OCI-LY7 (cell line): ENCODE measurements at places on chromosomes 7 and 10.

DNA sequence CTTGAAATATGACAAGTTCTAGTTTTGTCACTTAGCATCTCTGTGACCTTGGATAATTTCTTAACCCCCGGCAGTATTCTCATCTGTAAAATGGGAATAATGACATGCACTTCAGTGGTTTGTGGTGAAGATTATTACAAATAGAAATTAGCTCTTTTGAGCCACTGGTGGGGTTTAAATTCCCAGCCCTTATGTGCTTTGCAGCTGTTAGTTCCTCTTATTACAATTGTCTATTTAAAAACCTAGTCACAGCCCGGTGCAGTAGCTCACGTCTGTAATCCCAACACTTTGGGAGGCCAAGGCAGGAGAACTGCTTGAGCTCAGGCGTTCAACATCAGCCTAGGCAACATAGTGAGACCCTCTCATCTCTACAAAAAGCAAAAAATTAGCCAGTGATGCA, 30.1 kb downstream of the CAV1 start:
- no peak for DNase-seq

DNA sequence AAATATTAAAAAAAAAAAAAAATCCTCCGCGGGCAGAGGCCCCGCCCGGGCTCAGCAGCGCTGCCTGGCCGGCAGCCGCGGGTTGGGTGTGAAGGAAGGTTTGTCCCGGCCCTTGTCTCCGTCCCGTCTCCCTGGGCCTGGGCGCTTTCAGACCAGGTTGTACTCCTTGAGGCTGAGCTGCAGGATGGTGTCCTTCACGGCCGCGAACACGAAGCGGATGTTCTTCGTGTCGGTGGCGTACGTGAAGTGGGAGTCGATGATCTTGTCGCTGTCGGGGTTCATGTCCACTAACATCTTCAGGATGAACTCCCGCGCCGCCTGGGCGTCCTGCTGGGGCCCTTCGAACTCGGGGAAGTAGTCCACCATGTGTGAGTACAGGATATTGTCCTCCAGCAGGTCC, 123.7 kb upstream of the KCTD7 start:
- no peak for DNase-seq

- DNase-seq = no peak
Measured at GRCh38 chr10:110802090-110802489, 69.6 kb upstream of the PDCD4 start.

DNA sequence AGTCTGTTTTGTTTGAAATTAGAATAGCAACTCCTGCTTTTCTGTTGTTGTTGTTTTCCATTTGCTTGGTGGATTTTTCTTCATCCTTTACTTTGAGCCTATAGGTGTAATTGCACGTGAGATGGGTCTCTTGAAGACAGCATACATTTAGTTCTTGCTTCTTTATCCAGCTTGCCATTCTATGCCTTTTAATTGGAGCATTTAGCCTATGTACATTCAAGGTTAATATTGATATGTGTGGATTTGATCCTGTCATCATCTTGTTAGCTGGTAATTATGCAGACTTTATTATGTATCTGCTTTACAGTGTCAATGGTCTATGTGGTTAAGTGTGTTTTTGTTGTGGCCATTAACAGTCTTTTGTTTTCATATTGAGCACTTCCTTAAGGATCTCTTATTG, 708.9 kb upstream of the ANKRD30A start:
- no peak for DNase-seq

- DNase-seq = no peak
Measured at GRCh38 chr7:49398746-49399145, 374.7 kb upstream of the VWC2 start.

- DNase-seq = no peak
Measured at GRCh38 chr7:22129819-22130580, 184.3 kb upstream of the CDCA7L start.
